ACHN (cell line): ENCODE measurements at places on chromosomes 1 and 21.

DNA sequence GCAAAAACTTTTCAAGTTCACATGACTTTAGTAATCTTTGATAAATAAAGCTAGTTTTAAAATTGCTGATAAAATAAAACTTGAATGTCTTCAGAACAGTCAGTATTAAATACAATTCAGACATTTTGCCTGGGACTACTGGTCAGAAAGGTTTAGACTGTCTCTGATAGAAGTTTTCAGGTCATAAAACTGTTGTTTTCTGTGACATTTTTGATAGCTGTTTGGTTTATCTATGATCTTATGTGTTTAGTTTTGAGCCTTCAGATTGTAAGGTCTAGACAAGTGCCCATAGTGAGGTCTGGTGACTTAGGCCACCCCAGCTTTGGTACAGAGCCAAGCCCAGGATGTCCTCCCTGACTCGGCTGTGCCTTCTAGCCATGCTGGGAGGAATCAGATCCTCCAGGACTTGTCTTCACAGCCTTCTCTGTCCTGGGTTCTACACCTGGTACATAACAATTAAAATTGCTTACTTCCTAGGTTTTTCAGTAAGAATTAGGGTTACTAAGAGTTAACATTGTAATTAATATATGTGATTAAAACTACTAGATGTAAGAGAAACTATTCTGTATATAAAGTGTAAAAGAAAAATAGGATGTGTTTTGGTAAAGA, 15.1 kb upstream of the DNAH14 start:
- no peak for DNase-seq

- no peak for DNase-seq
These were observed 20.9 kb downstream of the SLC1A7 start for GRCh38 chr1:53121319-53122172.

DNA sequence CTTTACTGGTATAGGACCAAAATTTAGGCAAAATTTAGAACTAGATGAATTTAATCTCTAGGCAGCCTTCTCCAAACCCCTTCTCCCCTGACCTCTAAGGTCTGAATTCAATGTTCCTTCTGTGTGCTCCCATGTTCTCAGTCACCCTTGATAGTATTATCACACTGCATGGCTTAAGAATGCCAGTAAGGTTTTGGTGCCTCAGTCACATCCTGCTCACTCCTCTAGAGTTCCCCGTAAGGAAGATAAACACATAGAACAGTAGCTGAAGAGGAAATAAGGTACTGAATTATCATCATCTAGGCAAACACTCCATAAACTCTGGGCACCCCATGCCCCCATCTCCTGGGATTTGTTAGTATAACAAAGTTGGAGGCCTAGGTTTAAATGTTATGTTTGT, 18.2 kb downstream of the PRRX1 start:
- no peak for DNase-seq

DNA sequence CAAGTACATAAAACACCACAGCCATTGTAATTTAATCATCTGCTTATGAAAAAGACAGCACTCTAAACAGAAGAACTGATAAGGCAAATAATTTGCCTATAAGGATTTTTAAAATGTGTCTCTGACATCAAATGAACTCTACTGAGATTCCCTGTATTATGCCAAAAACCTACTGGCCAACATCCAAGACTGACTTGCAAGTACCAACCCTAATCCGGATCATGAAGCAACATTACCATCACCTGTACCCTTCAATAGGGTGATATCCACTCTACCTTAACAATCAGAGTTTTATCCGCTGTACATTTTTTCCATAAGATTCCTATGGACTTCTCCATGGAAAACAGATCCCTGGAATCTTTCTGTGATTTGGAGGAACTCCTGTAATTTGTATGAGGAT, 4.6 kb downstream of the RGS7 start:
- DNase-seq: no peak

GRCh38 chr1:107246775-107247345, 106.0 kb downstream of the NTNG1 start:
- no peak for DNase-seq

- no peak for DNase-seq
These were observed 180.0 kb upstream of the HMGB4 start for GRCh38 chr1:33683913-33684312.

DNA sequence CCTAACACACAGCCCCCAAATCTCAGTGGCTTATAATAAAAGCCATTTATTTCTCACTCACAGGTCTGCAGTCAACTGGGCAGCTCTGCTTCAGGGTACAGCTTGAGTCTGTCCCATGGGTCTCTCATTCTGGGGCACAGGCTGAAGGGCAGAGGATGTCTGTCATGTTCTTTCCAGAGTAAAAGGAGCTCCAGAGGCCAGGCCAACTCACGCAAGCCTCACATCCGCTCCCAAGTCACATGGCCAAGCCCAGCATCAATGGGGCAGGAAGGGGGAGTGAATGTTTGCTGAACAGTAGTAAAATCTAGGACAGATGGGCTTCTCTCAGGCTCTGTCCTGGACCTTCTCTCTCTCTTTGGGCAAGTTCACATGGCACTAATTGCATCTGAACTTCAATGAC, 7.1 kb upstream of the SSBP3 start:
- DNase-seq: no peak

GRCh38 chr1:175129182-175129581, 61.5 kb downstream of the TNN start:
- no peak for DNase-seq

DNA sequence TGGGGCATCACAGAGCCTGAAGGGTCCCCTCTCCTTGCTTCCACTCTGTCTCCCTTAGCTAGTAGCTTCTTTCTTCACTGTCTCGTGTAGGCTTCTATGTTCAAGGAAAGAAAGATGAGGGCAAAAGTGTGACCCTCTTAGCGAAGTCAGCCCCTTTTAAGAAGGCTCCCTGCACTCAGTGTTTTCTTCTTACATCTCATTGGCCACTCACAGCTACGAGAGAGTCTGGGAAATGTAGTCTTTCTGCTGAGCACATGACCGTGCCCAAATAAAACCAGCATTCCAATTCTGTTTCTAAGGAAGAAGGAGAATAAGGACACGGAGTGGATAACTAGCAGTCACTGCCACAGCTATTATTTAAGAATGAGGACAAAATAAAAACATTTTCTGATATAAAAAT, 104.9 kb upstream of the TNR start:
- DNase-seq: no peak

- DNase-seq: no peak
These were observed 579 bp upstream of the ZNF684 start for GRCh38 chr1:40530735-40531380.

- no peak for DNase-seq
These were observed 22.7 kb downstream of the PRKACB start for GRCh38 chr1:84166797-84167196.

DNA sequence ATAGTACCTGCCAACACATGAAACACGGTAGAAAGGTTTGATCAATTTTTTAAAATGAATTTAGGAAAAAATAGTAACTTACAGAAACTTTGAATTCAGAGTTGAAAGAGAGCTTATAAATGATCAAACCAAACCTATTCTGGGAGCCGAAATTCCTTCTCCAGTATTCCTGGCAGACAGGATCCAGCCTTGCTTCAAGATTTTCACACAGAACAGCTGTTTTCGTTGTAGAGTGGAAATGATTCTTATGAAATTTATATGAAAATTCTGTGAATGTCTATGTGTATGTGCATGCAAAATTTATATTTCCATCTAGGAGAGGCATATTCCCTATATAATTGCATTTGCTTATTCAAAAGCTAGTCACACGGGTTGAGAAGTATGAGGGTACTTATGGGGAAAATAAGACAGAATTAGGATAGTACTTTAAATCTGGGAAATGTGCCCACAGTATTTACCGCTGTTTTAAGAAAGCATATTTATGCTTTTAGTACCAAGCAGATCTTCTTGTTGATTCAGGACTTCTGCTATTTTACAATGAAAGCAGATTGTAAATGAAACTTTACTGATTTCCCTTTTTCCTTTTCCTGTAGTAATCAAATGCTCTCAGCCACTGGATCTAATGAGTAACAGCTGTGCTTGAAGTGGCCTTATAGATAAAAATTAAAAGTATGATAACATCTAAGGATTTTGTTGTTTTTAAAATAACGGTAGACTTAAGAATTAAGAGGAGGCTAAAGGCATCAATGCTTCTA, 30.4 kb downstream of the PRRX1 start:
- DNase-seq: no peak

DNA sequence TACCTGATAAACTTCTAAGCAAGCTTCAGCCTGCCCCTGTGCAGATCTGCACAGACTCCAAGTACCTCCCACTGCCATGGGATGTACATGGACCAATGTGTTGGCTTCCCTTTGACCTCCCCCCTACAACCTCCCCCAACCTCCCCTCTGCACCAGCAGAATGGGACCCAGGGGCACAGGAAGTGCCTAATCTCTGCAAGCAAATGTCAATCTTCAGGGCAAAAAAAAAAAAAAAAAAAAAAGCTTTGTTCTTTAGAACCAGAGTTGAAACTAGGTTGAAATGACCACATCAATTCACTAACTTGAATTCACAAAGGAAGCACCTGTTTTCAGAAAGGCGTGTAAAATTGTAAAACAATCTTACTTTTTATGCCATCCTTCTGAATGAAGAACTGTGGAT, 53.9 kb upstream of the TIAM1 start:
- DNase-seq: no peak

- no peak for DNase-seq
These were observed 10.2 kb downstream of the CD55 start for GRCh38 chr1:207331354-207332313.

DNA sequence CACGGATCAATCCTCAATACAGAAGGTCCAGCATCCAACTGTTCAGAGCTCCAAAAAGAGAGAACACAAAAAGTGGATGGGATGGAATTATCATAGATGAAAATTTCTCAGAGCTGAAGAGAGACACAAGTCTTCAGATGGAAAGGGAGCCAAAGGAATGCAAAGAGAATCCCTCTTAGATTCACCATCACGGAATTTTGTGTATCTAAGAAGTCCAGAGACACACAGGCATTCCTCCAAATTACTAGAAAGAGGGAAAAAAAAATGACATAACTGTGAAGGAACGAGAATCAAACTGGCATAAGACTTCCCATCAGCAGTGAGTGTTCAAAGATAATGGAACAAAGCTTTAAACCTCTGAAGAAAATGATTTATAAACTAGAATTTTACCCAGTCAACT, 101.2 kb downstream of the ZSCAN20 start:
- no peak for DNase-seq

DNA sequence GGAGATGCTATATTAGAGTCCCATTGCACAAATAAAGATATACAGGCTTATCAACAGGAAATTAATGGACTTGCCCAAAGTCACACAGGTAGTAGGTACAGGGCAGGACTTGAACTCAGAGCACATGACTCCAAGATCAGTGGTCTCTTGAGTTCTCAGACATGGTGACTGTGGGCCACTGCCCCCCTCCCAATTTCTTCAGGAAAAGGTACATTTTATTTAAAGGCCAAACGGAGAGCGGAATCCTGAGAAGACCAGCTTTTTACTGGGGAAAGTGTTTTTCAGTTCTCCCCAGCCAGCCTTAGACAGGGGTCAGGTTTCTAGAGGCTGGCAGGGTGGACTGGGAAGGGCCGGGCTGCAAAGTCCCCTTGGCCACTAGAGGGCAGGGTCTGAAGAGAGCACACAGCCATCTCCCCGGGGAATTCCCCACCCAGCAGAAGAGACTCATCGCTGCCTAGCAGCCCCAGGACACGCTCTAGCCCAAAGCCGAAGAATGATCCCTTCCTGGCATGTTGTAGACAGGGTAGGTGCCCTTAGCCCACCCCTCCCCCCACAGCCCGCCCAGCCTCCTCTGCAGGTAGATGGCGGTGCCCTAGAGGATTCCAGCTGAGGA, 29.7 kb downstream of the ACP6 start:
- DNase-seq: peak; percentile 86

- no peak for DNase-seq
These were observed at the start of gene FAM110D for GRCh38 chr1:26158908-26159742. Gene FAM110D (plus strand): TSS chr1:26159079. CDS start chr1:26161292, 2,213 bp downstream.

GRCh38 chr1:178344513-178345091, 152.2 kb downstream of the CLEC20A start:
- peak; percentile 61 for DNase-seq

DNA sequence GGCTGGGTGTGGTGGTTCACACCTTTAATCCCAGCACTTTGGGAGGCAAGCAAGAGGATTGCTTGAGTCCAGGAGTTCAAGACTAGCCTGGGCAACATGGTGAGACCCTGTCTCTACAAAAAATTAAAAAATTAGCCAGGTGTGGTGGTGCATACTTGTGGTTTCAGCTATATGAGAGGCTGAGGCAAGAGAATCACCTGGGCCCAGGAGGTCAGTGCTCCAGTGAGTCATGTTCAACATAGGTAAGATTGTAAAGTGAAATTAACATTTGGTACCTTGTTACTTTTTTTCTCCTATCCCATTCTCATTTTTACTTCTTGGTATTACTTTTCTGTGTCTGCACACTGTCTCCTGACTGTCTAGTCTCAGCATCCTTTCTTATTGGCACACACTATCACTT, 19.0 kb downstream of the MAGI3 start:
- no peak for DNase-seq

GRCh38 chr1:215720126-215720525, 153.0 kb downstream of the KCTD3 start:
- no peak for DNase-seq

- no peak for DNase-seq
These were observed 39.4 kb downstream of the RCSD1 start for GRCh38 chr1:167669209-167670124.

DNA sequence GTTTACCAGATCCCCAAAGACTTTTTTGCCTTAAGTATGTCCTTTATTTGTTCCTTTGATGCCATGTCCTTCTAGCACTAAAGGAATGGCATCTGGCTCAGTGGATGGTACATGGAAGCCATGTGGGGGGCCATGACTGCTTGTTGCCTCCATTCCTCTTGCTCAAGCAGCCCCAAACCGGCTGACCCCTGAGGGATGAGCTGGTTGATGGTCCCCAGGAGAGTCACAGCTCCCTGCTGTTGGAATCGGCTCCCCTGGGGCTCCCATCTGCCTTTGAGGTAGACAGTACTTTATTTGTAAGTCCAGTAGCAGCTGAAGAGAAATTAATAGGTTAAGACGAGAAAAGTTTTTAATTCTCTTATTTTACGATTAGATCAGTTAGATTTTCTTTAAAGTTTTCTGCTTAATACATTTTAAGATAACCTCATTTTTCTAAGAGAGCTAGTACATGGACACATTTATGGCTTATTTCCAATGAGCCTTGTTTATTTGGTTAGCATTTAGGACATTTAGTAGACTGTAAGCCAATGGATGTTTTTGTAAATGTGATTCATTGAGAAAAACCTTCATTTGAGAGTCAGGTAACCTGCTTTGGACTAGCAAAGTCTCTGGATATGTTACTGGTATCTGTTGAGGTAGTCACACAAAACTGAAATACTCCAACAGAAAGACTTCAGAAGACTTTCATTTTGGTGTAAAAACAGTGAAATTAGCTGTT, 88.2 kb downstream of the CAMTA1 start:
- no peak for DNase-seq
